Stimulated activated CD4-positive, alpha-beta T cell treated with anti-CD3 and anti-CD28 coated beads, Interleukin-12 subunit alpha, Interleukin-12 subunit beta, amount 100 ng/mL, for 24 hours (primary cell): ENCODE measurements at places on chromosomes 7 and 10.
A peak's percentile ranks its signal among the peaks of the same experiment; 100 is the strongest.

DNA sequence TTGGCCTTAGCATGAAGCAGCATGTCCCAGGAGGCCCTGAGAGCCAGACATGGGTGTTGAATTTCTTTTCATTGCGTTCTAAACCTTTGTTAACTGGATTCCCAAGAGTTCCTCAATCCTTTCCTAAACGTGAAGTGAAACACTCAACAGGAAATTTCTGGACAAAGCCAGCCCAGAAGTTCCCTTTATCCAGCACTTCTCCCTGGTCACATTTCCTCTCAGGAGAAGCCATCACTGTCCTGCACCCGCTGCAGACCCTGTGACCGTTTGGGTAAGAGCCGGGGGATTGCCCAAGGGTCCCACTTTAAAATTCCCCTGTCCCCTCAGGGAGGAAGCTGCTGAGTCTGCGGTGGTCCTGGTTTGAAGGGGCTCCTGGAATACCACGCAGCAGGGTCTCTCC lies 88.0 kb upstream of the ZPBP start:
- DNase-seq = no peak

- DNase-seq = no peak
These were observed 1509.7 kb upstream of the LRRTM3 start for GRCh38 chr10:65416094-65416493.

GRCh38 chr10:106618646-106619045 lies 545.9 kb downstream of the SORCS1 start:
- no peak for DNase-seq

DNA sequence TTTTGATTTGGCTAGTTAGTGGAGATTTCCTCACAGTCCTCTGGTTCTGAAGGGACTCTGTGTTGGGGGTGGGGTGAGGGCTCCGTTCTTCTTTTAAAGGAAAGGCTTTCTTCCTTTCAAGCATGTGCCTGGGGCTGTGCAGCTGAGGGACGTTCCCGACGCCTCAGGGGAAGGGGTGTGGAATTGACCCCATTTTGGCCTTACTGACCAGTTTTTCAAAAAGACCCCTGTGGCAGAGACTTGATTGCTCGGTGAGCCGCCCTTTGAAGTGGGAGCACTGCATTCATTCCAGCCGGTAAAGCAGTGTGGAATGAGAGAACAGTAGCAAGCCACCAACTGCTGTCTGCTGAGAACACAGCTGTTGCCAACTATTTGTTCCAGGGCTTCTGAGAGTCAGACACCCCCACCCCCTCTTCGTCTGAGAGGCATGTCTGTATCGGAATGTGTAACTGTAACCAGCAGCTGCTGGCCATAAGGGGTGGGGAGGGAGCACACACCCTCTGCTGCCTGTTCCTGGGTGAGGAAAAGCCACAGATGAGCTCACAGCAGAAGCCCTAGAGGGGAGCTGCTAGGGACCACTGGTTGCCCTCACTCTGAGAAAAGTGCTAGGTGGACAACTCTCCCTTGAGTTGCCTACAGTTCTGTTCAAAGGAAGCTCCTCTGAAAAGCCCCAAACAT lies 33.2 kb downstream of the WBP1L start:
- no peak for DNase-seq

DNA sequence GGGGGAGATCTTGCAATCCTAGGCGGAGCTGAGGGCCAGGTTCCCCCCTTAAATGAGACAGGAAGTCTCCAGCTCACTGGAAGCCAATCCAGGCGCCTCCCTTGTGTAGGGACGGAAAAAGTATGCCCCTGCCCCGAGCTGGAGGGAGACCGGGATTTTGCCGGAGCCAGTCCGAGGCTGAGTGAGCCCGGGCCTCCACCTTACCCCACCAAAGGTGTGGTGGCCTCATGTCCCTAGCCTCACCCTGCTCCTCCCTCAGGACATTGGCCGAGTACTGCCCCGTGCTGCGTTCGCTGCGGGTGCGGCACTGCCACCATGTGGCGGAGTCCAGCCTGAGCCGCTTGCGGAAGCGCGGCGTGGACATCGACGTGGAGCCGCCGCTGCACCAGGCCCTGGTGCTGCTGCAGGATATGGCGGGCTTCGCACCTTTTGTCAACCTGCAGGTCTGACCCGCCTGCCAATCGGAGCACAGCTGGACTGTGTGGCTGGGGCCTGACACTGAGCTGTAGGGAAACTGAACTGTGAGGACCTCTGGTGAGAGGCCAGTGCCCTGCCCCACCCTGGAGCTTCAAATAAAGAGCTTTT lies 2.0 kb downstream of the FBXL15 start:
- DNase-seq = peak; percentile 45
